Nephron progenitor cell (in vitro differentiated cells): ENCODE measurements at places on chromosomes 11 and 22.

DNA sequence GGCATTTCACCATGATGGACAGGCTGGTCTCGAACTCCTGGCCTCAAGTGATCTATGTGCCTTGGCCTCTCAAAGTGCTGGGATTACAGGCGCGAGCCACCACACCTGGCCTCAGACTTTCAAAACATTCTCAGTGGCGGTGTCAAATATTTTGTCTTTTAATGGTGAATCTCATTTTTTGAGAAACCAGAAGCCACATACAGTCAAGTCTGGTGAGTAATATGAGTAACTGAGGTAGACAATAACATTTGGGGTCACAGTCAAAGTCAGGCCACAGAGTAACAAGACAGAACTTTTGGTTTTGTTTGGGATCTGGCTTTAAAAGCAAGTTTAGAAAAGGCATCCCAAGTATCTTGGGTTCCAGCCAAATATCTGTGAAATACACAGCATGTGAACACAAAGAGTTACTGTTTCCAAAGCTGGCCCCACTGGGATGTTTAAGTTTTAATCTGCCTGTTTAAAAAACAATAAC, 5.6 kb upstream of the TMA7B start:
- no peak for DNase-seq

GRCh38 chr11:26112264-26112663, 219.7 kb upstream of the ANO3 start:
- no peak for DNase-seq

DNA sequence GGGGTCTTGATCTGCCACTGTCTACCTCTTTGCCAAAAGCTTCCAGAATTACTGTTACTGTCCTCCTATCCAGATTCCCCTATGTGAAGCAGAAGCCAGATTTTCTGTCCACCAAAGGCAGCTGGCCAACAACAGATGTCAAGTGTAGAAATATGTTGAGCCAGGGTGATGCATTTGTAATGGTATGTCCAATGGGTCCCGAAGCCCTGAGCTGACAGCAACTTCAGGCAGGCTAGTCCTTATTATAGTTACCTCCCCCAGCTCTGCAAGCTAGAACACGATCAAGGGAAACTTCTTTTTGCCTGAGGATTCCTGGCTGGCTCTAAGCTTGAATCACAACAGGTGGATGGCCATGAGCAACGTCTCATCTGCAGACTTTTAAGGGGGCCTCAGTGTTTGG, 10.2 kb downstream of the PAMR1 start:
- DNase-seq: no peak

GRCh38 chr11:11464555-11464954, 111.5 kb upstream of the CSNK2A3 start:
- DNase-seq: no peak

- no peak for DNase-seq
Measured at GRCh38 chr11:87173185-87174039, 135.7 kb downstream of the TMEM135 start.

DNA sequence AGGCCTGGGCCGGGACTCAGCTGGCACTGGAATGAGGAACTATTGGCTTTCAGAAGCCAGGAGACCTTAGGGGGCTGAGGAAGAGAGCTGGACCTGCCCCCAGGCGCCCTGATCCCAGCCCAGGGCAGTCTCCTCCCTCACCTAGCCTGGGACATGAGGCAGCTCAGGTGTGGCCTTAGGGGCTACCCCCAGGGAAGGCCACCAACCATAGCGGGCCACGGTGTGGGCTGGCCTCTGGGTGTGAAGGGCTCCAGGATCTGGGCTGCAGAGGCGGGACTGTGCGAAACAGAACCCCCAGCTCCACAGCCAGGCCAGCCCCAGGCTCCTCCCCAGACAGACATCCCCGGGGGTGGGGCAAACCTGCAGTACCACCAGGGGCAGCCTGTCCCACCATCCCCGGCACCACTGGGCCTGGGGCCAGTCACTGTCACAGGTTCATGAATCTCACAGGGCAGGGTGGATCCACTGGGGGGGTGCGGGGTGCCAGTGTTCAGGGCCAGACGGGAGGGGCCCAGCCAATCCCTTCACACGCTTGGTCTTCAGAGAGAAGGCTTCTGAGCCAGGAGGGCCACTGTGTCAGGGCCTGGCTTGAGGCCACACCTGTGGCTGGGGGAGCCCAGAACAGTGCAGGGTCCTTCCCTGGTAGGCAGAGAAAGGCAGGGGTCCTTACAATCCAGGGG, 3.5 kb downstream of the PLXNB2 start:
- DNase-seq: peak; percentile 43

- DNase-seq: no peak
Measured at GRCh38 chr11:60905551-60906113, 753 bp downstream of the PRPF19 start.

GRCh38 chr11:40432358-40432757, 1027.1 kb downstream of the LRRC4C start:
- no peak for DNase-seq

DNA sequence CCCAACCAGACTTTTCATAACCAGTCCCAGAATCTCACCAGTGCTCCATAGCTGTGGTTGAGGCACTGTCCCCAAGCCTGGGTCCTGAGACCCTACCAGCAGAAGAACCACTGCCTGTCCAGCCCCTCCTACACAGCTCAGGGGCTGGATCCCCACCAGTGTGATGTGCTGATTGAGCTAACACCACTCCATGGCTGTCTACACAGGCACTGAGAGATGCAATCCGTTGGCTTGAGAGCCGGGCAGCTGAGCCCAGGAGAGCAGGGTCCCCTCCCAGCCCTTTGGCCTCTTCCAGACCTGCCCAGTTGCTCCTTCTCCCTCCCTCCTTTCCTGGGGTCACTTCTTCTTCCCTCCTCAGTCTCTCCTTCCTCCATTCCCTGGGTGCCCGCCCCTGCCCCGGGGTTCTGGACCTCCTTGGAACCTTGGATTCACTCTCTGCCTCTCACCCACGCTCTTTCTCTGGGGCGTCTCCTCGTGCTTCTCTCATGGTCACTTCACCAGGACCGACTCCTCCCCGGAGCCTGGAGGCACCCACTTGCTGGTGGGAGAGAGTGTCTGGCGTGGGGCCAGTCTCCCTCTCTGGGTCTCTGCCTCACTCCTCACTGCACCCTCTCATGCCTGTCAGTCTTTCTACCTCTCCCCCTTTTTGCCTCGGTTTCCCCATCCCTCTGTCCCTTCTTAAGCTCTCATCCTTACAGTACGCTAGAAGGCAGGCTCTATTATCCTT, 706 bp upstream of the SCYL1 start:
- DNase-seq: no peak

DNA sequence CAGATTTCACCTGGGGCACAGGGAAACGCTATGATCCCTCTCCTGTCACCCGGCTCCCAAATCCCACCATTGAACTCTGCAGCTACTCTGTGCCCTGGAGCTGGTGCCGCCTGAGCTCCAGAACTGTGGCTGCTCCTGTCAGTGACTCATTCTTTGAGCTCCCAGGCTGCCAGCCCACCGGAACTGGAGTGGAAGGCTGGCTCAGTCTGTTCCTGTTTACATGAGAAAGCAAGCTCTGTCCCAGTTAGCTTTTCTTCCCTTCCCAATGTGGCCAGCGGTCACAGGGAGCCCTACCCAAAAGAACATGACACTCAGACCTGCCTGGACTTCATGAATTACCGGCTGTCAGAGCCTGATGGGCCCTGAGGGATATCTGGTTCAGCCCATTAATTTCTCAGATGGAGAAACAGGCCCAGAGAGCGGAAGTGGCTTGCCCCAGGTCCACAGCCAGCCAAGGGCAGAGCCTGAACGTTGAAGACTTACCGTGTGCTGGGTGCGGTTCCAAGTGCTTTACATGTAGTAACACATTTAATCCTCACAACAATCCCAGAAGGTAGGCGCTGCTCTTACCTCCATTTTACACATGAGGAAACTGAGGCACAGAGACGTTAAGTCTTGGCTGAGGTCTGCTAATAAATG, 23.8 kb upstream of the IGSF22 start:
- DNase-seq: no peak

- DNase-seq: peak; percentile 87
Measured at GRCh38 chr11:86800076-86800959, at the start of gene PRSS23. Gene PRSS23, plus strand, starts transcription at chr11:86800542. Its CDS starts 7,102 bp downstream, at chr11:86807644.

DNA sequence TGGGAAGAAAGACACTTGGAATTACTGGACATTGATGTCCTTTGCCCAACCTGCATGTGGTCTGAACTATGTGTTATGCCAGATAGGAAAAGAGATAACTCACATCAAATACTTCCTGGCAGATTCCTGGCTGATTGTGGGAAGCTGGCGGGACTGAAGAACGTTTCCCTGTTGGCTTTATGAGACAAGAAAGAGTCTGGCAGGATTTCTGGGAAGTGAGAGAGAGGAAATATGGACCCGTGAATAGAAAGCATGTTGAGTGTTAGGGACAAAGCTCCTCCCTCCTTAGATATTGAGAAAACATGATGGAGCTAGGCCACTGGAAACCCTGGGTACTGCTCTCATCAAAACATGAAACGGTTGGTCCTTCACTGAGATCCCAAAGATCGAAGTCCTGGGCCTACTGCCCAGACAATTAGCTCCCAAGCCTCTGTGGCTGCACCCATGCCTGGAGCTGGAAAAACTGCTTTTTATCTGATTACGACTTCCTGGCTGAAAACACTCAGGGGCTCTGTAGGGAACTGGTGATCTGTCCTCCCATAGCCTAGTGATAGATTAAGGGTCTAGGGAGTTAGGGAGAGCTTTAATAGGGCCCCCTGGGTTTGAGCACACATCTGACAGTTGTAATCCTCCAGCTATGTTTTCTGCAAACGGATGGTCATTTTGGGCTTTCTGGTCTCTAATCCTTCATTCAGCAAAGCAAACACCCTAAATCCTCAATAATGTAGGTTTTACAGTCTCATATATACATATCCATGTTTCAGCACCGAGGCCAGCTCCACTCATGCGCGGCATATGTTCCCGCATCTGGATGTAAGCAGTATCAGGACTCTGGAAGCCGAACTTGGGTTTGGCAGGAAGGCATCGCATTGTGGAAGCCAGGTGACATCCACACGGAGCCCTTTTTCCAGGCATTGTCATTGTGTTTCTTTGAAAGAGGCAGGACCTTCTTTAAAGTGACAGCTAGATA, 6.1 kb upstream of the B3GAT1 start:
- peak; percentile 67 for DNase-seq

- DNase-seq: no peak
Measured at GRCh38 chr11:83252941-83253340, 33.2 kb downstream of the CCDC90B start.

DNA sequence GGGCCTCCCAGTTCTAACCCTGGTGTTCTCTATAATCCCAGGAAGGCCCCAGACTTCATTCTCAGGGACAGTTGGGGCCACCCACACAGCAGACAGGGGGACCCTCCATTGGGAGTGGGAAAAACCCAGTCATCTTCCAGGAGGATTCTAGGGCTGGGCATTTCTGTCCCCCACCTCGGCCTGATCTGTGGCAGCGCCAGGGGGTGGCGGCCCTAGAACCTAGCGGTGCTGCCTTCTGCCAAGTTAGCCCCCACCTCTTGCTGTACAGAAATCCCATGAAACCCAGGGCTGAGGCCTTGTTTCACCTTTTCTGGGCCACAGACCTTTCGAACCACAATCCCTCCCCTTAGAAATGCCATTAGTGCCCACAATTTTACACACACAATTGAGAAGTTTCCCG, 9.6 kb downstream of the CHST1 start:
- no peak for DNase-seq

GRCh38 chr11:17814546-17814945, 80.0 kb downstream of the KCNC1 start:
- DNase-seq: no peak

DNA sequence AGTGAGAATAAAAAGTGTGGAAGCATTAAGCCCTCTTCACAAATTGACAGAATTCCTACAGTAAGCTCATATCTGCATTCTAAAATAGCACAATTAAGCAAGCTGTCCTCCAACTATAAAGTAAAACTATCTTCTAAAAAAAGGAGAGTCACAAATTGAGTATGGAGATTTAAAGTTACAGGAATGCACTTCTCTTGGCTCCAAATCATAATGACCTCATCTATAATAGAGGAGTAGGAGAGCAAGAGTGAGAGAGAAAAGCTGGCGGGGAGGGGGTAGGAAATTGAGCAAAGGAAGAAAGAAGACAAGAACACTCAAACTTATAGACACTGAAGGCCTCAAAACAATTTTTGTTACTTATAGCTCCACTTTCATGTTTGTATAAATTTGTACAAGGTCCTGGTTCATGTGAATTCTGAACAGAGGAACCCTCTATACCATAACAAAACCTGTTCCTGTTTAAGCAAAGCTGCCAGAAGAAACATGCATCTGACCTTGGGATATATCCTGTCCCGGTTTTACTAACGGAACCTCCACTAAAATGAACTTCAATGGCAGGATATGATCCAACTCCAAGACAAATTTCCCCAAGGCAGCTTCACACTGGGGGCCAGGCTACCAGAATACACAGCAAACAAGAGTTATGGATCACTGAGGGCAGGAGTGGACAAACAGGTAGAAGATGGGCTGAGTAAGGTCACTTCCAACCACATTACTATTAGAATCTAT, 37.2 kb downstream of the SLC35F2 start:
- DNase-seq: no peak

GRCh38 chr11:134376150-134376921, 35.7 kb downstream of the B3GAT1 start:
- no peak for DNase-seq

DNA sequence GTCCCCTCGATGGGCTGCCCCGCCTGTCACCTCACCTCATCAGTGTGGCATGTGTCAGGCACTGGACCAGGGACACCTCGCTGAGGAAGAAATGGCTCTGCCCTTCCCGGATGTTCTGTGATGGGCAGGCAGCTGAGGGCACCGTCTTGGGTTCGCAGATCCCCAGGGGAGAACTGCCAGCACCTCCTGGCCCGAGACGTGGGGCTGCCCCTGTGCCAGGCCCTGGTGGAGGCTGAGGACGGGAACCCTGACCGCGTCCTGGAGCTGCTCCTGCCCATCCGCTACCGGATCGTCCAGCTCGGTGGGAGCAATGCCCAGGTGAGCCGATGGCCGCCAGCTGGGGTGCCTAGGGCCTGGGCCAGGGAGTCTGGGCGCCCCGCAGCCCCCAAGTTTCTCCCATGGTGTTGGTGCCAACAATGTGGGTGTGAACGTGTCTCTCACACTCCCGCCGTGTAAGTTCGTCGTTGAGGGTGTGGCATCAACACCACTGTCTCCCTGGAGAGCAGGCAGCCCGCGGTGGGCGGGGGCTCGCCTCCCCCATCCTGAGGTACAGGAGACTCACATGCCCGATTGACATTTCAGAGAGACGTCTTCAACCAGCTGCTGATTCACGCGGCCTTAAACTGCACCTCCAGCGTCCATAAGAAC, 7.3 kb upstream of the GTSE1 start:
- DNase-seq: no peak

DNA sequence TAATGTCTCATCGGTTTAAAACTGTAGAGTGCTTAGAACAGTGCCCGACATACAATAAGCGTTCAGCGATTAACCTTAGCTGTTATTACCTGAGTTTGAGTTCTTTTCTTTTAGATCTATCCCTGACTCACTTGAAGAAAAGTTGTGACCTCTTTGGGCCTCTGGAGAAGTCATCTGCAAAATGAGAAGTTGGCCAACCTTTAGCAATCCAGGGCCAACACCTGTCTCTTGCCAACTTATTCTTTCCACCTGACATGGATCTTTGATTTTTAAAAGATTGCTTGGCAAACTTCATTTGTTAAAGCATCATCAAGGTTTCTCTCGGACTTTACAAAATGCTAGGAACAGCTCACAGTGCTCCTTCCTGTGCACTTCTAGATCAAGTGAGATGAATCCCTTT, 89.3 kb downstream of the CCDC81 start:
- no peak for DNase-seq

GRCh38 chr11:75424396-75424795, 8.6 kb downstream of the KLHL35 start:
- DNase-seq: no peak
